ENCODE measurements at places on chromosomes 7 and 10.

- H3K27ac ChIP-seq = no peak overlapping the region
- H3K4me1 ChIP-seq = no peaks in the 10 kb centered on the region
- H3K27me3 ChIP-seq = no peaks in the 10 kb centered on the region
- H3K36me3 ChIP-seq = no peaks in the 10 kb centered on the region
- H3K4me3 ChIP-seq = no peak overlapping the region
Measured at GRCh38 chr7:51027106-51027934, 244.6 kb upstream of the GRB10 start.

DNA sequence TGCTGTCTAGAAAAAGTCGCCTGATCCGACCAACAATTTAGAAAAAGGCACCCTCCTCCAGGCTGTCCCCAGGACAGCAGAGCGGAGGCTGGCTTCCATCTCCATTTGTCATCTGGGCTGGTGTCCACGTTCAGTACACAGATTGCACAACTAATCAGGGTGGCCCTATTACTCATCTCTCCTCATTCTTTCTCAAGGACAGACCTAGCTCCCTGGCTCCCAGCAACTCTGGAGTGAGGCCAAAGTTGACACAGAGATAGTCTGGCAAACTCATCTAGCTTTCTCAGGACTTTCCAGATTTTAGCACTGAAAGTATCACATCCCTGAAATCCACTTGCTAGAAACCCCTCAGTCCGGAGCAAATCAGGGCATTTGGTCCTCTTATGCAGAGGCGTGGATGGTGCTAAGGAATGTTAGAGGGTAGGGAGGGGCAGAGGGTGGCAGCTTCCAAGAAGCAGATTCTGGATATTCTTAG is 75.1 kb downstream of the DNAH11 start:
- no peak for DNase-seq
- no peaks in the 10 kb centered on the region for H3K4me1 ChIP-seq
- H3K27ac ChIP-seq = no peak overlapping the region
- no peak overlapping the region for H3K4me3 ChIP-seq

- no peak overlapping the region for H3K27ac ChIP-seq
Measured at GRCh38 chr10:65581426-65582026, 1344.3 kb upstream of the LRRTM3 start.

- no peaks in the 10 kb centered on the region for H3K27me3 ChIP-seq
- no peak for DNase-seq
- H3K36me3 ChIP-seq = no peaks in the 10 kb centered on the region
- H3K27ac ChIP-seq = no peak overlapping the region
Measured at GRCh38 chr7:12002428-12002827, 170.4 kb upstream of the THSD7A start.

- H3K27ac ChIP-seq = peak overlapping the region; percentile 70
- no peak overlapping the region for H3K4me3 ChIP-seq
Measured at GRCh38 chr7:48094861-48095293, 5.8 kb downstream of the UPP1 start.

- DNase-seq = no peak
- H3K4me3 ChIP-seq = no peak overlapping the region
- no peak overlapping the region for H3K27ac ChIP-seq
- H3K4me1 ChIP-seq = no peaks in the 10 kb centered on the region
- no peaks in the 10 kb centered on the region for H3K36me3 ChIP-seq
- H3K27me3 ChIP-seq = no peaks in the 10 kb centered on the region
Measured at GRCh38 chr10:129852829-129853561, 111.1 kb downstream of the EBF3 start.

DNA sequence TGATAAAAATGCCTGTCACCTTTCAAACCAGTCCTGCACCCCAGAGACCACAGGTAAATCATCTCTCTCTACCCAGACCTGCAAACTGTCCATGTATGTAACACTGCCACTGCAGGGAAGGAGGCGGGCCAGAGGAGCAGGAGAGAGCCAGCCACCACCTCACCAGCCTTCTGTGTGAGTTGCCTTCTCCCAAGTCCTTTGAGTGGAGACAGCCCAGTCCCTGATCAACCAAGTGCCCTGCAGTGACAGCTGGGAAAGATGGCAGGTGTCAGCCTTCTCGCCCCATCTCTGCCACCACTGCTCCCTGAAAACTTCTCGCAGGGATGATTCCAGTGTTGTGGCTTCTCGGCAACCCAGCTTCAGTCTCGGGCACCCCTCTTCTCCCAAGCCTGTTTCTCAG is 42.4 kb downstream of the MTURN start:
- H3K36me3 ChIP-seq = no peaks in the 10 kb centered on the region
- no peak overlapping the region for H3K27ac ChIP-seq
- no peak for DNase-seq
- no peaks in the 10 kb centered on the region for H3K27me3 ChIP-seq
- H3K4me1 ChIP-seq = peaks cover 7% of the 10 kb centered on the region

GRCh38 chr10:76033457-76034196 is 602.2 kb downstream of the LRMDA start:
- no peaks in the 10 kb centered on the region for H3K36me3 ChIP-seq
- H3K4me3 ChIP-seq = no peak overlapping the region
- no peak overlapping the region for H3K27ac ChIP-seq
- no peaks in the 10 kb centered on the region for H3K4me1 ChIP-seq
- DNase-seq = no peak

- peaks cover 37% of the 10 kb centered on the region for H3K36me3 ChIP-seq
- H3K4me3 ChIP-seq = no peak overlapping the region
- peaks cover 24% of the 10 kb centered on the region for H3K4me1 ChIP-seq
- no peak overlapping the region for H3K27ac ChIP-seq
- DNase-seq = no peak
Measured at GRCh38 chr10:112382515-112383235, 8.8 kb downstream of the ACSL5 start.

DNA sequence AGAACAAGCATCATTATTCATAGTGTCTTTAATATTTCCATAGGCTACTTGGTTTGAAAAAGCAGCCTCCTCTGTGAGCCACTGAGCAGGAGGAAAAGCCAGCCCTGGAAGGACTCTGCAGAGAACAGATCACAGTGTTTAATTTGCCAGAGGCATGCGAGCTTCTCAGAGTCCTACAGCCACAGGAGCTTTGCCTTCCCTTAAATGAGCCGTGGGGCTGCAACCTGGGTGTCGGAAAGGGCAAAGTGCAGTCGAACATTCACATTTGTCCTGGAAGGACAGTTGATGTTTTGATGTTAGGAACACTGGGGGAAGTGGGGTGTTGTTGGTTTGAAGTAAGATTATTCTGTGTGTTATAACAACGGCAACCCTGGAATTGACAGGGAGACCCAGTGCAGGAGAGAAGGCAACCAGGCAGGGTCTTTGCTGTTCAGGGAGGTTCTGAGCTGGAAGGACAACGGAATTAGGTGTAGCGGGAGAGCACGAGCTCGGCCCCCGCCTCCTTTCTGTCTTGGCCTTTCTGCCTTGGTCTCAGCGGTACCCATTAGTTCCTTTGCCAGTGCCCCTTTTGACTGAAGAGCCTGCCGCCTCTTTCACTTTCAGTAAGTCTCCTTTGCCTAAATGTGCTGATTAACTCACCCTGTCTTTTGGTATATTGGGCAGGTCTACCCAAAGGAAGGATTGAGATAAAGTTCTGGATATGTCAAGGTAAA is 192.3 kb upstream of the PITRM1 start:
- no peak overlapping the region for H3K27ac ChIP-seq
- no peak overlapping the region for H3K4me3 ChIP-seq
- no peaks in the 10 kb centered on the region for H3K36me3 ChIP-seq
- DNase-seq = no peak
- peaks cover 2% of the 10 kb centered on the region for H3K27me3 ChIP-seq
- no peaks in the 10 kb centered on the region for H3K4me1 ChIP-seq

- H3K36me3 ChIP-seq = no peaks in the 10 kb centered on the region
- H3K27ac ChIP-seq = no peak overlapping the region
- no peak overlapping the region for H3K4me3 ChIP-seq
- H3K4me1 ChIP-seq = no peaks in the 10 kb centered on the region
- DNase-seq = no peak
Measured at GRCh38 chr10:24133835-24134234, 75.1 kb upstream of the KIAA1217 start.

DNA sequence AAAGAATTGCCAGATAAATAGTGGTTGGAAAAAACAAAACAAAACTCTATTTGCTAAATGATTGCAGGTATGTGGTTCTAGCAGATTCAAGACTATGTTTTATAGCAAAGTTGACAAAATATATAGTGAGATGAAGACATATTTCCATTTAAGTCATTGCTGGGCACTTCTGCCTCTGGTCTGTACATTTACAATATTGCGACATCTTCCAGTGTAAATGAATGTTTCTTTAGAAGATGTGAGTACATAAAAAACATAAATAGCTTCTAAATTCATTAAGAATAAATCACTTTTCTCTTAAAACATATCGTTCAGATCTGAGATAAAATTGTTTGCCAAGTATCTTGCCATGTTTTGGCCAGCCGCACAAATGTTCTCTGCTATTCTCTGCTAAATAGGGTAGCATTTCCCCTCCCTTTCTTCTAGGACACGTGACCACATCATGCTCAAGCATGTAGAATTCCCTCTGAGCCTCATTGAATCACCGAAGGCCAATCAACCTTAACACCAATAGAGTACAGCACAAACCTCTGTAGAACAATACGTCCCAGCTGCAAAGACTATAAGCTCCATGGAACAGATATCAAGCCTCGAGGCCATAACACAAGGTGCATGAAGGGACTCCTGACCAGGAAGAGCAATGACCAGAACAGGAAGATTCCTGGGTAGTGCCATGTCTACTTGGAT is 1173.3 kb downstream of the GATA3 start:
- DNase-seq = no peak
- no peak overlapping the region for H3K27ac ChIP-seq
- no peaks in the 10 kb centered on the region for H3K36me3 ChIP-seq
- H3K27me3 ChIP-seq = peaks cover 20% of the 10 kb centered on the region

DNA sequence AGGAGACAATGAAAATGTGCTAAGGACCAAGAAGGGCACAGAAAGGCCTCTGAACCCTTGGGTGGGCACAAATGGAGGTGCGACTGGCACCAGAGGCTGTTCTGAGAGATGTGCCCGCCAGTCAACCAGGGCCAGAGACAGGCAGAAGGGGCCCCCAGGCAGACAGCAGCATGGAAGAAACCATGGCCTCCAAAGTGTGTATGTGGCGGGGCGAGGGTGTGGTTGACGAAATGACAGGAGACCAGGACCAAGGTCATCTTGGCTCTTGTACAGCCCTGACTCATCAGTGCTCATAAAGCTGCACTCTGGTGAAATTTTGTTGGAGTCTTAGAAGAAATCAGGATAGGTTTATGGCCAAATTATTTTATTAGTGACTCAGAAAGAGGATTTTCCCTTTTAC is 4.0 kb upstream of the MRPS24 start:
- H3K27me3 ChIP-seq = peaks cover 5% of the 10 kb centered on the region
- DNase-seq = no peak
- peaks cover 36% of the 10 kb centered on the region for H3K36me3 ChIP-seq
- H3K4me3 ChIP-seq = no peak overlapping the region
- peaks cover 21% of the 10 kb centered on the region for H3K4me1 ChIP-seq

DNA sequence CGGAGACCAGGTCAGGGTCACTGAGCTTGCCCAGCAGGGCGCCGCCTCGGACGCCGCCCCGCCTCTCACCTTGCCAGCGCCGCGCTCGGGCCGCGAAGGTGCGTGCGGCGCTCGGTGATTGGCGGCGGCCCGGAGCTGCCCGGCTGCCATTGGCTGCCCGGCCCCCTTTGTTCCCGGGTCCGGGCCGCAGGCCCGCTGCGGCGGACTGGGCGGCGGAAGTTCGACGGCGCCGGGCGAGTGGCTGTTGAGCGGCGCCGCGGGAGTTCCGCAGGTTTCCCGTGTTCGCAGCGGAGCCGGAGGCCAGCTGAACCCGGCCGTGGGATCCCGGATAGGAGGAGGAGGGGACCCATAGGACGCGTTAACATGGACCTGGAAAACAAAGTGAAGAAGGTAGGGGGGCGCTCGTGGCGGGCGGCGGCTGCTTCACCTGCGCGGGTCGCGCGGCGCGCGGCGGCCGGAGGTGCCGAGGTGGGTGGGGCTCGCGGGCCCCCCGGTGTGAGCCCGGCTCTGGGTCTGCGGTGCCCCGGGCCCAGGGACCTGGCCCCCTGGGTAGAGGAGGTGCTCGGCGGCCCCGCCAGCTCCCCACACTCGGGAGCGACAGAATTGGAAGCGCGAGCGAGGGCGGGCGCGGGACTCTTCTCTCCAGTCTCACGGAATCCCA is at the start of gene TES:
Gene TES (plus strand): TSS at position 195 of the 661 bp plus-strand sequence. CDS start 169 bp downstream, at position 364.
- peak within 1 kb of the TSS; percentile 95 for H3K4me3 ChIP-seq
- peaks cover 42% of the 10 kb centered on the region for H3K4me1 ChIP-seq
- peaks cover 2% of the 10 kb centered on the region for H3K27me3 ChIP-seq
- peak; percentile 74 for DNase-seq
- H3K27ac ChIP-seq = peak within 1 kb of the TSS; percentile 97

DNA sequence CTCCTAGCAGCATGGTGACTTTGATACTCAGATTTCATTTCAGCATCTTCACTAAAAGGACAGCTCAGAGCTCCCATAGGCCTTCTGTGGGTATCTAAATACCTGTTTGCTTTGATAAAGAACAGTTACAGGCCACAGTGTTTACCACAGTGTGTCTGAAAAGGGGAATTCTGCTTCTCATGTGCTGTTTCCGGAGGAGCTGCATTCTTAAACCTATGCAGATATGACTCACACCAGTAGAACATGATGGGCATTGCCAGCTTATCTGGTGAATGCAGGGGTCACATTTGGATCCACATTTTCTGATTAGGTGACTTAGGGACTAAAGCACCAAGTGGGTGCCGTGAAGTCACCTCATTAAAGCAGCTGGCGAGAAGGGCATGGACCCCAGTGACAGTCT is 52.6 kb downstream of the TRRAP start:
- H3K4me3 ChIP-seq = no peak overlapping the region
- no peaks in the 10 kb centered on the region for H3K27me3 ChIP-seq
- H3K36me3 ChIP-seq = peaks cover 69% of the 10 kb centered on the region
- H3K27ac ChIP-seq = no peak overlapping the region
- no peak for DNase-seq
- peaks cover 6% of the 10 kb centered on the region for H3K4me1 ChIP-seq

DNA sequence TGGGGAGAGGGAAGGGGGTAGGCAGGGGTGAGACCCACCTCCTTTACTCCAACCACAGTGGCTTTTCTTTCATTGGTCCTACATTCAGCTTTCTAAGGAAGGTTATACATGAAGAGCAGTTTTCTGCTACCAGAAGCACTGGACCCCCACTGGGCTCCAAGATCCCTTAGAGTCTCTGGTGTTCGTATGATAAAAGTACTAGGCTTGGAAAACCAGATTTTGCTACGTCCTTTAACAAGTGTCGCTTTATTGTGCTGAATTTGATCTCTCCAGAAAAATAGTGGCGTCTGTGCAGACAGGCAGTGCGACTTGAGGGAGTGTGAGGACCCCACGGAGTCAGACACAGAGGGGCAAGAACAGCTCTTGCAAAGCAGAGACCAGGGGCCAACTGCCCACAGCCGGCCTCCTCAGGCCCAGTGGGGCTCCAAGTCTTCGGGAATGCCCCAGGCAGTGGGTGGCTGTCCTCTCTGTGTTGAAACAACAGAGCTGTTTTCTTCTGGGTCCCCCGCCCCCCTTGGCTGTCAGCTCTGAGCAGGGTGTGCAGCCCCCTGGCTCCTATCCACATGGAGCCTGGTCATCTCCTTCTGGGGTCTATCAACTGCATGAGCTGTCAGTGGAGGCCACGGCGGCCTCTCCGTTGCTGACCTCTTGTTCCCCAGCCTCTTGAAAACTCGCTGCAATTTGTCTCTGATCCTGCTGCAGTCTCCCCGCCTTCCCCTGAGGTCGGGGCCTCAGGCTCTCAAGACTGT is 333.2 kb downstream of the RPS24 start:
- H3K4me1 ChIP-seq = peaks cover 25% of the 10 kb centered on the region
- DNase-seq = no peak
- no peak overlapping the region for H3K4me3 ChIP-seq
- H3K36me3 ChIP-seq = peaks cover 3% of the 10 kb centered on the region

GRCh38 chr10:68871731-68872342 is 29.3 kb upstream of the DDX50 start:
- no peak overlapping the region for H3K27ac ChIP-seq
- DNase-seq = no peak
- no peaks in the 10 kb centered on the region for H3K36me3 ChIP-seq
- no peaks in the 10 kb centered on the region for H3K27me3 ChIP-seq
- H3K4me1 ChIP-seq = peaks cover 11% of the 10 kb centered on the region
- no peak overlapping the region for H3K4me3 ChIP-seq
